ENCODE measurements at places on chromosomes 13 and 19.

DNA sequence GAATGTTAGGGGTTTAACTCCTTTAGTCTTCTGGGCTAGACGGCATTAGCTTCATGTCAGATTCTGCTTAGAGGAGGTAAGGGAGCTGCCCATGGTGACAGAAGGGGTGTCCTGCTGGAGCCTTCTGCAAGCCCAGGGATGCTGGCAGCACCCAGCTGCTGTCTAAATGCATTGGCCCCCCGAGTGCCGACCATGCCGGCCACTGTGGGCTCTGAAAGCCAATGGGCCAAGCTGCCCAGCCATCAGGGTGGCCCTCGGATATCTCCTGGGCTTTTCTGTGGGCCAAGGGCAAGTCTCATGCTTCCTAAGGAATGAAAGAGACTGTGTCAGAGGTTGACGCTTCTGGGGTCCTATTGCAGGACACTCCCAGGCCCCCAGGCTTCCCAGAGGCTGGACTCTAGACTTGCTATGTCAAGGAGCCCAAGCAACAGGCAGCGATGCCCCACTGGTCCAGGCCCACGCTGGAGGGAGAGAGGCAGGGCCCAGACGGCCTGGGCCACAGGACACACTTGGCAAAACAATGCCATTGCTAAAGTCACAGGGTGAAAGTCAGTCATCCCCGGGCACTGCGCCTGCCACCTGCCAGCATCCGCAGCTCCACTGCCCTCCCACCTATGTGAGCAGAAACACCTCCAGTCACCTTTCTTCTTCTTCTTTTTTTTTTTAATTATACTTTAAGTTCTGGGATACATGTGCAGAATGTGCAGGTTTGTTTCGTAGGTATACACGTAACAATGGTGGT is 160.2 kb upstream of the GPR12 start:
- DNase-seq = no peak

DNA sequence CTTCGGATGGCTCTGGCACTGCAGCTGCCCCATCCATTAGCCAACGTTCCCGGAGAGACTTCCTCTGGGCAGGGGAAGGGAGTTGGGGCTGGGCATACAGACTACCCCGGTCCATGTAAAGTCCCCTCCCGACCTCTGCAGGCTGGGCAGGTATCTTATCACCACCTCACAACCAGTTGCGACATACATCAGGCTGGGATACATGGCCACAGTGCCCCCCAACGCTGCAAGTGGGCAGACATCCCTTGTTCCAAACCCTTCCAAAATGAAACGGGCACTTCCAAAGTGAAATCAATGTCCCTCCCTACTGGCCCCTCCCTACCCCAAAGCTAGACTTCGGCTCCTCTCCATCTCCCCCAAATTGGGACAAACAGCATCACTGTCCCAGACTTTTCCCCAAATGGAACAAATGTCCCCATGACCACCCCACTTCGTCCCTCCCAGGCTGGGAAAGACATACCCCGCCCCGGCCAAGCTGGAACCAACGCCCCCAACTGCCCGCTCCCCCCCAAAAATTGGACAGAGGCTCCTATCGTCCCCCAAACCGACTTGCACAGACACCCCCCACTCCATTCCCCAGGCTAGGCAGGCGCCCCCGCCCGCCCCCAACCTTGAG is 5.0 kb downstream of the PALM3 start:
- DNase-seq = no peak

GRCh38 chr19:54422136-54422535 is 6.9 kb downstream of the TTYH1 start:
- no peak for DNase-seq

DNA sequence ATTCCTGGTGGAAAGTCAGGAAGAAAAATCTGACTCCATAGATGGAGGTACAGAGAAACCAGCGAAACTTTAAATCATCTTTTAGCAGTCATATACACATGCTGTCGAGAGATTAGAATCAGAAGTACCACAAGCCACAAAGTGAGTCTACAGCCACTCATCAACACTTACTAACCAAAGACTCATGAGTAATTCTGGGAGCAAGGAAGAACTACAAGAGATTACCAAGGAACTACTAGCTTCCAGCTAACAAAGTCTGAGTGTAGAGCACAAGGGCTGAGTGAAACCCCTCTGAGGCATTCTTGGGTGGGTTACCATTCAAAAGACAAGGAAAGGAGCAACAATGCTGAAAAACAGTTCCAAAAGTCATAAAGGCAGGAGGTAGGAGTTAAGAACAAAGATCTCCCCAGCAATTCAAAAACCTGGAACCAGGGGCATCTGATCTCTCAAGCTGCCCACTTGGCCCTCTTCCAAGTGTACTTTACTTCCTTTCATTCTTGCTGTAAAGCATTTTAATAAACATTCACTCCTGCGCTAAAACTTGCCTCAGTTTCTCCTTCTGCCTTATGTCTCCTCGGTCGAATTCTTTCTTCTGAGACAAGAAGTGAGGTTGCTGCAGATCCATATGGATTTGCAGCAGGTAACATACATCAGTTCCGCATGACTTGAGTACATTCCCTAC is 13.0 kb downstream of the RBM26 start:
- DNase-seq = peak; percentile 8

DNA sequence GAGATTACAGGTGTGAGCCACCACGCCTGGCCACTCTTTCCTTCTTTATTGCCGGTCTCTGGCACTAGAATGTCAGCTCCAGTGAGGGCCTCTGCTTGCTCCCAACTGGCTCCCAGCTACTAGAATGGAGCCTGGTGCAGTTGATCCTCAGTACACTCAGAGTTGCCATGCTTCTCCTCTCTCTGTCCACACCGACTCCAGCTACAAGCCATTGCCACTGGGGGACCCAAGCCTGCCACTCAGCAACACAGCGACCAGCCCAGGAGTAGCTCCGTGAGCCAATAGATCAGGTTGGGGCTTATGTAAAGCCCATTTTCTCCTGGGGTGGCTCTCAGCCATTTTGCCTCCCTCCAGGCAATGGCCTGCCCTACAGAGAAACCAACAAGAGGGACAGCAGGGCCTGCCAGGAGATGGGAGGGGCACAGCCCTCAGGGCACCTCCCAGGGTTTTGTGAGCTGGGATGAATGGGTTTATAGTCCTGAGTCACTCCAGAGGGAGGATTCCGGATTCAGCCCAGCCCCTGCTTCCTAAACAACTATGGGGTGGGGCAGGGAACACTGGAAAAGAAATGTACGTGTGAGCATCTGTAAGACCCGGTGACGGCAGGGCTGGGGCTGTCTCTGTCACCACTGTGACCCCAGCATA is 36.5 kb downstream of the OPA3 start:
- peak; percentile 61 for DNase-seq

GRCh38 chr13:36366031-36366430 is 19.8 kb upstream of the SPART start:
- DNase-seq = no peak

GRCh38 chr19:18990128-18990708 is 43.1 kb downstream of the SUGP2 start:
- no peak for DNase-seq

DNA sequence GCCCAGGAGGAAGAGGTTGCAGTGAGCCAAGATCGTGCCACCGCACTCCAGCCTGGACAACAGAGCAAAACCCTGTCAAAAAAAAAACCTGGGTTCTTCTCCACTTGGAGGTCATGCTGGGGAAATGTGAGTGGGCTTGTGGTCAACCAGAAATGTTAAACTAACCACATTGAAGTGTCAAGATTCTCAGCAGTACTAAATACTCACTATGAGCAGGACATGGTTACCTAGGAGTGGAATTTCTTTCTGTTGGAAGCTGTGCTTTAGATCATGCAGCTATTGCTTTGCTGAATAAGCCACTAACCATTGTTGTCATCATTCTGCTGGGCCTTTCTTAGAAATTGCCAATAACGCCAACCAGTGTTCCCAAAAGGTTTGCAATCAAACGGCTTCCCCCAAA is 253.3 kb upstream of the TSHZ3 start:
- DNase-seq = no peak

Measured in GM03348 (cell line).